ENCODE measurements at places on chromosomes 4 and X.

DNA sequence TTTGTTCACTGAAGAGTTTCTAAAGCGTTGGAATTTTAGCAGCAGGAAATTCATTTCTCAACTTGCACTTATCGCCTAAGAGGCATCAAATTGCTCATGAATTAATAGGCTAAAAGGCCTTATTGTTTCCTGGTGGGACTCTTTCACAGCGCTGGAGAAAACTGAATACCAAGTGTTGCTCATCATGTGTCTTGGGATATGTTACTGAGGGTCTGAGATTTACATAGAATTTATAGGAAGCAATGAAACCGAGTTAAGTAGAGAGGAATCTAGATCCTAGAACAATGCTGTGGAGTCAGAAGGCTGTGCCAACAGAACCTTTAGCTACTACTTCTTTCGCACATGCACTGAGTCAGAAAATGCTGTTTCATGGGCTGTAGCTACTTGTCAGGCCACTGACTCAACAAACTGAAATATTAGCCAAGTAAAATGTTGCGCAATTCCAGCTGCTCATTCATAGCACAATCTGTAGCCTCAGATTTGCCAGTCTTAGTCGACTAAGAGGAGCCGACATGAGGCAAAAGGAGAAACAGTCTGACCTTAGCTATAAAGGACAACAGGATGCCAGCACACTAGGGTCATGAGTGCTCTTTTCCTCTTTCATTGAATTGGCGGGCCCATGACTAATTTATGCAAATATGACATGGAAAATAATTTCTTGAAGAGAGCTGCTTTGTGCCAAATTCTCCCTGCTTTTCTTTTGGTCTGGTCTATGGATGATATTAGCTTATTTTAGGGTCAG, 35.9 kb upstream of the CXCL8 start:
- DNase-seq = peak; percentile 97

DNA sequence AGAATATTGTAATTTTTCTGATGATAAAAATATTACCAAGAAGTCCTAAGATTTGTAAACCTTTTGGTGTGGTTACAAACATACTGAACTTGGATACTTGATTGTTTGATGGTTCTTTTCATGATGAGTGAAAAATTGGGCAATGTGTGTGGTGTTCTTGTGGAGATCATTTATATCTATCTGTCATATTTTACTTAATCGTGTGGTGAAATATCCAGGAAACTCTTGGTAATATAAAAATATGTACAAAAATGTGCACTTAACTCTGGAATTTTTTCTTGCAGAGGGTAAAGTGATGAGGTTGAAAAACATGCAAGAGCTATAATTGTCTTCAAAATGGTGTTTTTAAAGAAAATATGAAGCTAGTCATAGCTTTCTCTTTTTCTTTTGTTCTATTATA, 2.8 kb downstream of the DCUN1D4 start:
- DNase-seq = no peak

- DNase-seq = peak; percentile 53
These were observed 59.3 kb downstream of the MAD2L1 start for GRCh38 chr4:120007191-120007871.

- no peak for DNase-seq
These were observed 413 bp downstream of the PDK3 start for GRCh38 chrX:24465532-24465865.

DNA sequence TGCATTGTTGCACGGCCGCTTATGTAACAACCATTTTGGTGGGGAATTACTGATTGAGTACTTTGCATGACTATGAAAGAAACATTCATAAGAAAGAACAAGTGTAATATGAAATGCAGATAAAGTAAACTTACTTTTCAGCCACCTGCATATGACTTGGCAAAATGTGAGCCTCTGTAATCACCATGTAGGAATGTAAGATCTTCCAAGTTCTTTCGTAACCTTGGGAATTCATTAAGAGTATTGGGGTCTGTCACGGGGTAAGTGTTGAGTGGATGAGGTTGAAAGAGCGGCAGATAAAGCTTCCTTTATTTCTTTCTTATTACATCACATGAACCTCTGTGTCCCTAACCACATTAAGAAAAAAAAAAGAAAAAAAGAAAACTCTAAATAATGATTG, 348.5 kb upstream of the NR3C2 start:
- no peak for DNase-seq

DNA sequence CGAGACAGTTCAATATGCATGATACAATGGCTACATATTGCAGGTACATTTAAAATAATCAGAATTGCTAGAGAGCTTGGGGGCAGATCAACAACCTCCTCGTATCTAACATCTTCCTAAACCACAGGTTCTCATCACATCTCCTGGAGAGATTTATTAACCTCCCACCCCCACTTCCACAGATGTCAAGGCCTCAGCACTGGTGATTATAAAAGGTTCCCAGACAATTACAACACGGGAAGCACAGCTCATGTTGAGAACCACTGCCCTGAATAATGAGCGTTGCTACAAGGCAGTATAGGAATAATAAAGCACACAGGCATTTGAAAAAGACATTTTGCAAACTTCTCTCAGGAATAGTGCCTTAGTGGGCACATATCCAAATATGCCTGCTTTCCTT, 42.8 kb downstream of the ELOVL6 start:
- no peak for DNase-seq

GRCh38 chrX:10972706-10973105, 138.4 kb upstream of the HCCS start:
- DNase-seq = no peak

GRCh38 chr4:120682981-120683380, 239.5 kb downstream of the PRDM5 start:
- DNase-seq = no peak

DNA sequence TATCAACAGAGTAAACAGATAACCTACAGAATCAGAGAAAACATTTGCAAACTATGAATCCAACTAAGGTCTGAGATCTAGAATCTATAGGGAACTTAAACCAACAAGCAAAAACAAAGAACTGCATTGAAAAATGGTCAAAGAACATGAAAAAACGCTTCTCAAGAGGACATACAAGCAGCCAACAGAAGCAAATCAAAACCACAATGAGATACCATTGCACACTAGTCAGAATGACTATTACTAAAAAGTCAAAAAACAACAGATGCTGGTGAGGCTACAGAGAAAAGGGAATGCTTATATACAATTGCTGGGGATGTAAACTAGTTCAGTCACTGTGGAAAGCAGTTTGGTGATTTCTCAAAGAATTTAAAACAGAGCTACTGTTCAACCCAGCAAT, 255.7 kb downstream of the TMEM47 start:
- no peak for DNase-seq

GRCh38 chrX:80812176-80812575, 2.5 kb upstream of the BRWD3 start:
- peak; percentile 17 for DNase-seq

DNA sequence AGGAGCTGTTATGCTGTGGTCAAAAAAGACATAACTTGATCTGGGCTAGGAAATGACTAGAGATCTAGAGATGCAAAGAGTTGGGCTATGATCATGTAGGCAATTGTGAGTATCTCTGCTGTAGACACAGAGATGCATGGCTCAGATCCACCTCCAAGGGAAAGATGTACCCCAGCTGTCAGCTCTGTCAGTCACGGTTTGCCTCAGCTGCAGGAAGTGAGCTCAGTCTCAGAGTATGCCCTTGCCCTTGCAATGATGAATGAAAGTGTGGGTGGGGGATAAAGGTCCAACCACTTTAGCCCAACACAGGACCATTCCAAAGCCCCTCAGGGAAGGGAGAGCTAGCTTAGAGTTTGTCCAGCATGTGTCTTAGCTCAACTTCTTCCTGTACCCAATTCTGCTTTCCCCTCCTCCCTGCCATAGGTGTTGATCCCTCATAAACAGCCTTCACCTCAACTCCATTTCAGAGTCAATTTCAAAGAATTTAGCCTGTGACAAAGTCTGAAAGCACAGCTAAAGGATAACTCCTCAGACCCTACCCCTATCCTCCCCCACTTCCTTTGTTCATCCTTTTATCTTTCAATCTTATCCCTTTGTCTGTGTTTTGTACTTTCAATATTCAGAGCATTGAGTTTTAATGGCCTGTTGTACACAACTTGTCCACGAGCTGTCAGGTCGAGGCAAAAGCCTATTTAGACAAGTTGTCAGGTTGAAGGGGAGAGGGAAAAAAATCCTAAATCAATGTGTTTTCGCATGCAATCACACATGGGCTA, 90.6 kb downstream of the MID1IP1 start:
- DNase-seq = peak; percentile 39

GRCh38 chr4:148477276-148477675, 35.1 kb upstream of the NR3C2 start:
- DNase-seq = no peak

- no peak for DNase-seq
These were observed 40.5 kb upstream of the ZNF827 start for GRCh38 chr4:145979160-145979559.

DNA sequence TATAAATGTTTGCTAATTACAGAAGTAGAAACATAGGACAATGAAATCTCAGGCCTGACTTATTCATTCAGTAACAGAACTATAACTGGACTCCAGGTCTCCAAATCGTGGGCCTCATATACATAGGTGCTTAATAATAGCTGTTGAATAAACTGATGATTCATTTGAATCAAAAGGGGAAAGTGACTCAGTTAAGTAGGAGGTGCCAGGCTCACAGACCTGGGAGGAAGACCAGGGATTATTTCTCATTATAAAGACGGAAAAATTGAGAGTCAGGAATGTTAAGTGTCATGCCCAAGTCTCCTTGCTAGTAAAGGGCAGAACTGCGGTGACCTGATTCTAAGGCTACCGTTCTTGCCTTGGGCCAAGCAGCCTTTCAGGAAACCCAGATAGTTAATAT, 131.5 kb downstream of the HS3ST1 start:
- no peak for DNase-seq

GRCh38 chr4:173038192-173038896, 130.3 kb upstream of the GALNT7 start:
- no peak for DNase-seq

All from HFF-Myc (cell line).